NCI-H345 (cell line): ENCODE measurements at places on chromosomes 16 and 17.

- DNase-seq = no peak
These were observed 40.3 kb upstream of the VPS4A start for GRCh38 chr16:69270831-69271230.

DNA sequence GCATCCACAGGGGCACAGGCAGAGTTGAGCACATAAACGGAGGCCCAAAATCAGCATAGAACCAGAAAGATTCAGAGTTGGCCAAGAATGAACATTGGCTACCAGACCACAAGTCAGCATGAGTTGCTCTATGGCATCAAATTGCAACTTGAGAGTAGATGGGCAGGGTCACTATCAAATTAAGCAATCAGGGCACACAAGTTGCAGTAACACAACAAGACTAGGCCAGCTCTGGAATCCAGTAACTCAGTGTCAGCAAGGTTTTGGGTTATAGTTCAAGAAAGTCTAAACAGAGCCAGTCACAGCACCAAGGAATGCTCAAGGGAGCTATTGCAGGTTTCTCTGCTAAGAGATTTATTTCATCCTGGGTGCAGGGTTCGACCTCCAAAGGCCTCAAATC, 12.9 kb downstream of the G6PC1 start:
- no peak for DNase-seq

DNA sequence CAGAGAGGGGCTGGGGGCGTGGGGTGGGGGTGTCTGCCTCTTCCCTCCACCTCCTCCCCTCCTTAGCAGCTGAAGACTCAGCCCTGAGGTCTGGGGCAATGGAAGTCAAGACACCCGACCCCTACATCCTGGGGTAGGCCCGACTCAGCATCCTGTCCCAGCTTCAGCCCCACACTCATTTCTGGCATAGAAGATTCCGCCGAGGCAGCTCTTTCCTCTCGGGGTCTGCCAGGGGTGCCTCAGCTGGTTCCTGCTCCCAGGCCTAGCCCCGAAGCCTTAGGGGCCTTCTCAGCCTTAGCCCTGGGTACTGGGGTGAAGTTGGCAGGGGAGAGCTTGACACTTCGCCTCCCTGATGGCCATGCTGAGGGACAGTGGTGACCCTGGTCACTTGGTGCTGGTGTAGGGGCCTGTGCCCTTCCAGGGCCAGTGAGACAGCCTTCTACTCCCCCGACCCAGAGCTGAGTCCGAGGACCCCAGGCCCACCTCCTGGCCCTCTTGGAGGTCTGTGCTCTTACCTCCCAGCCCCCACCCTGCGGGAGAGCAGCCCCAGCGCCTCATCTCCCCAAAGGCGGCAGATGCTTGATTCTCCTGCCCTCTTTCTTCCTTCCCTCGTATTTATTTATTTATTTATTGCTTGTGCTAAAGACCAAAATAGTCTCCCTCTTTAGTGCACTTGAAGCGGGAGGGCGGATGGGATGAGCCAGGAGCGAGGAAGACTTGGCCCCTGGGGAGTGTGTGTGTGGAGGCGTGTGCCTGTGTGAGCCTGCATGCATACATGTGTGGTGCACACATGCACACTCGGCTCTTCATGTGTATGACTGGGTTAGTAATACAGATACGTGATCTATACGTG, 42.5 kb downstream of the KCNJ12 start:
- DNase-seq = no peak

DNA sequence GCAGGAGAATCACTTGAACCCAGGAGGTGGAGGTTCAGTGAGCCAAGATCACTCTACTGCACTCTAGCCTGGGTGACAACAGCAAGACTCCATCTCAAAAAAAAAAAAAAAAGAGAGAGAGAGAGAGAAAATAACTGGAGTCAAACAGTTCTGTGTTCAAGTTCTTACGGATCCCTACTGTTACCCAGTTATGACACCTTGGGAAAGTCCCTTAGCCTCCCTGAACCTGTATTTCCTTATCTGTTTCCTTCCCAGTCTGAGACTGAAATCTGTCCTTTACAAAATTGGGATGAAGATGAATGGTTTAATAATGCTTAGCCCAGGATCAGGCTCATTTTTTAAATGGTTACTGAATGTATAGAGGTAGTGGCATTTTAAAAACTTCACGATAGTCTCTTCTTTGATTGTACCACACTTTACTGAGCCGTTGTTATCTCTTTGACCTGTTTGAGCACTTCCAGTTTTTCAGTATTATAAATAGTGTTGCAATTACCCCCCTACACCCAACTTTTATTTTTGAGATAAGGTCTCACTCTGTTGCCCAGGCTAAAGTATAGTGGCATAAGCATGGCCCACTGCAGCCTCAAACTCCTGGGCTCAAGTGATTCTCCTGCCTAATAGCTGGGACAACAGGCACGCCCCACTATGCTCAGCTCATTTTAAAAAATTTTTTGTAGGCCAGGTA, 17.1 kb downstream of the ZNF768 start:
- DNase-seq = no peak
